Fibroblast of villous mesenchyme (primary cell): ENCODE measurements at places on chromosomes 6 and 20.

DNA sequence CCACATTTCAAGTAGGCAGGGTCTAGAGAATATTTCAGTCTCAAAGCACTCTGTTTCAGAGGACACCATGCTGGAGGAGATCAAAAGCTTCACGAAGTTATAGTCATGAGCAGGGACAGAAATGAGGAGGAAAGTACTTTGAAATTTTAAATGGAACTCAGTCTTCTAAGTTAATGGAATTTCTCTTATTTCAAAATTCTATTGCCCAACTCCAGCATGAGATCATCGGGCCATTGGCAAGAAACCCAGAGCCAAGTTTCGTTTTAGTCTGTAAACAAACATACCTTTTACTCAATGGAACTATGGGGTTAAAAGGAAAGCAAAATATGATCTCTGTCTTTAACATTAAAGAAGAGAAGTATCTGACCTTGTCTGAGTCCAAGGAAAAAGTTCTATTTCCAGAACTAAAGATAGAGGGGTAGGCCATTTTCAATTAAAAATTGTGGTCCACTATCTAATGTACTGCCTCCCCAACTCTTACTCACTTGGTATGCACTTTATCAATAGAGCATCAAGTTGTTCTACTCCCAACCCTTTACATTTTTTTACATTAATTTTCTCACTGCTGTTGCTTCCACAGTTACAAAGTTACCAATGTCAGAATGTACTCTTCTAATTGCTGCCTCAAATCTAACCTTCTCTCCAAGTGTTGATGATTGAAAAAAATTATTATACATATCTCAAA, 235.3 kb upstream of the NRSN1 start:
- peak; percentile 13 for DNase-seq

GRCh38 chr6:50602292-50602691, 111.0 kb upstream of the TFAP2D start:
- peak; percentile 24 for DNase-seq

DNA sequence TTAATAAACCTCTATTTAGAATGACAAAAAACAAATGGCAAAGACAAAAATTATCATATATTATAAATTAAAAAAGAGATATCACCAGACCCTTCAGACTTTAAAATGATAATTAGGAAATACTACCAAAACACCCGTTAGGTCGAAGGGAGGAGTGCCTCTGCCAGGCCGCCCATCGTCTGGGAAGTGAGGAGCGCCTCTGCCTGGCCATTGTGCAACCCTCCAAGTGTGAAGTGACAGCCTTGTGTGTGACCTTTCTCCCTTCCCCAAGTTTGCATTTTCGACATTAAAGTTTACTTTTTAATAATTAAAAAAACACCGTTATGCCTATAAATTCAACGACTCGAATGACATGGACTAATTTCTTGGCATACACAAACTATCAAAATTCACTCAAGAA, 64.5 kb upstream of the TASP1 start:
- no peak for DNase-seq

- peak; percentile 39 for DNase-seq
Measured at GRCh38 chr6:36769676-36770499, 69.4 kb downstream of the CPNE5 start.

GRCh38 chr6:46989398-46989797, 52.7 kb downstream of the ADGRF1 start:
- no peak for DNase-seq

GRCh38 chr6:135680964-135681913, 170.3 kb upstream of the PDE7B start:
- no peak for DNase-seq

DNA sequence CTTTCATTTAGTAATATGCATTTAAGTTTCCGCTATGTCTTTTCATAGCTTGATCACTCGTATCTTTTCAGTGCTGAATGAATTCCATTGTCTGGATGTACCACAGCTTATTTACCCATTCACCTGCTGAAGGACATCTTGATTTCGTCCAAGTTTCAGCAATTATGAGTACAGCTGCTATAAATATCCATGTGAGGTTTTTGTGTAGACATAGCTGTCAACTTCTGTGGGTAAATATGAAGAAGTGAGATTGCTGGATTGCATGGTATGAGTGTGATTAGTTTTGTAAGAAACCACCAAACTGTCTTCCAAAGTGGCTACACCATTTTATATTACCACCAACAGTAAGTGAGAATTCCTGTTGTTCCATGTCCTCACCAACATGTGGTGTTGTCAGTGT, 79.2 kb upstream of the STMND1 start:
- DNase-seq = no peak

- no peak for DNase-seq
Measured at GRCh38 chr6:36147294-36147693, 17.0 kb downstream of the MAPK13 start.

- no peak for DNase-seq
Measured at GRCh38 chr6:109686566-109687265, 4.3 kb downstream of the AK9 start.

DNA sequence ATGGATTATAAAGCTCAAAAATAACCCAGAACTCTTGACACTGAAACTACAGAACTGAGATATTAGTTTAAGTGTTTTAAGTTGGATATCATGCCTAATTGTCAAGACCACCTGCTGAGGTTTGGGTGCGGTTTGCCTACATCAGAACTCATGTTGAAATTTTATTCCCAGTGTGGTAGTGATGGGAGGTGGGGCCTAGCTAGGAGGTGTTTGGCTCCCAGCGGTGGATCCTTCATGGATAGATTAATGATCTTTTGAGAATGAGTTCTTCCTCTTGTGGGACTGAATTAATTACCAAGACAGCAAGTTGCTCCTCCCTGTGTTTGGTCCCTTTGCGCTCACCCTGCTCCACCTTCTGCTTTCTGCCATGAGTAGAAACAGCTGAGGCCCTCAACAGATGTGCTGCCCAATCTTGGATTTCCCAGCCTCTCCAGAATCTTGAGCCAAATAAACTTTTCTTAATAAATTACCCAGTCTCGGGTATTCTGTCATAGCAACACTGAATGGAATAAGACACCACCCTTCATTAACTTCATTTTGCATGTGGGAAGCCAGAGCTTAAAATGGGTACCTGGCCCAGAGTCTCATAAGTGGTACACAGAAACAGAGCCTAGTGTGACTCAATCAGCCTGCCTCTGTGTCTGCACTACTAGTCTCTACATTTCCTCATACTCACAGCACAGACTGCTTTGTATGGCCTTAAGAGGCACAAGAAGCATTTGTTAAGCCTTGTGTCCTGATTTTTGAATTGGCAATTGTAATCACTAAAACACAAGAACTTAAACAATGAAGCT, 158.4 kb downstream of the IBTK start:
- no peak for DNase-seq

- DNase-seq = no peak
Measured at GRCh38 chr6:54817834-54818233, 28.7 kb upstream of the FAM83B start.

- DNase-seq = no peak
Measured at GRCh38 chr6:89433252-89434149, 549 bp downstream of the ANKRD6 start.

- DNase-seq = no peak
Measured at GRCh38 chr20:37886851-37887297, 16.1 kb upstream of the VSTM2L start.

GRCh38 chr6:143614235-143614634, 63.5 kb upstream of the PHACTR2 start:
- no peak for DNase-seq

DNA sequence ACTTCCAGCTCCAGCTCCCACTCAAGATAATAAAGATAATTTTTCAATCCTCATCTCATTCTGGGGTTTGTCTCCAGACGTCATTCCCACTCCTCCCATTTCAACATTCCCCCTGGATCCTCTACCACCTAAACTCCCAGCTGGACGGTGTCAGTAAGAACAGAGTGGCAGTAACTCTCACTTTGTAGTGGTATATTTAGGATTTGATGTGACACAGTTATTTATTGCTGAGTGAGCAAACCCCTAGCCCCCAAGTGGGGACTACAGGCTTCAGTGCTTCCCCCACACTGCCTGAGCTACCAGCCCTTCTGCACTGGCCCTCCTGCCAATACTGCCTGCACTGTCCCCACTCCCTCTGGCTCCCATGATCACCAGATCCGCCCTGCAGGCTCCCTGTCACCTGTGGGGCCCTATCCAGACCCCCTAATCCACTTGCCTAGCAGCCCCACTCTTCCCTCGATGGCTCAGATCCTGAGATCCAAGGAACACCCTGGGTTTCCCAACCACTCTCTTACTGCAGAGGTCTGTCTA, 2.4 kb downstream of the C6orf47 start:
- no peak for DNase-seq

DNA sequence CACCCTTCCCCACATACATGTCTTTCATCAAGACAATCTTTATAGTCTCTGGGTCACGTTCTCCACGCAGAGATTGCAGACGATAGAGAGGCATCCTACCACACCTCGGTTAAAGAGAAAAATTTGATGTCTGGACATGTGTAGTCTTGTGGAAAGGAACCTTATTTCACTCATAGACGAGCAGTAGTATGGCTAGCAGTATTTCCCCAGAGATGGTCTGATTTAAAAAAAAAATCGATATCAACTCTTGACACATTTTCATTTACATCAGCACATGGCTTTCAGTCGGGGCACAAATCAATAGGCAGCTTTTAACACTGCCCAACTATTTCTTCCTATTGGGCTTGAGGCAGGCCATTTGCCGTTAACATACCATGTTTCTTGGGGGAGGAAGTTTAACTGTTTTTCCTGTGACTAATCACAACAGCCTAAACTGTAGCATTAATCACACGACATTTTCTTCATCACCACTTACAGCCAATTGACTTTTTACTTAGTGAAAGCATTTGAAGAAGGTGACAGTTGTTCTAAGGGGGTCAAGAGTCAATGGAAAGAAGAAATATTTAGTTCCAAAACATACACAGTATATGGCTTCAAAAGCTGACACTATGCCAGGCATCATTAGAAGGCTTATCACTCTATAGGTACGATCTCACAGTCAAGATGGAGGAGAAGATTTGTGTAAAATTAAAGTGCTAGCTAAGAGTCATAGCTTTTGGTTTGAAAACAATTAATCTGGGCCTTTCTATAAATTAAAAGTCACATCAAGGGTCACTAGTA, 129.5 kb upstream of the HDAC2 start:
- DNase-seq = peak; percentile 40

- no peak for DNase-seq
Measured at GRCh38 chr6:11232770-11233626, 530 bp upstream of the NEDD9 start.

DNA sequence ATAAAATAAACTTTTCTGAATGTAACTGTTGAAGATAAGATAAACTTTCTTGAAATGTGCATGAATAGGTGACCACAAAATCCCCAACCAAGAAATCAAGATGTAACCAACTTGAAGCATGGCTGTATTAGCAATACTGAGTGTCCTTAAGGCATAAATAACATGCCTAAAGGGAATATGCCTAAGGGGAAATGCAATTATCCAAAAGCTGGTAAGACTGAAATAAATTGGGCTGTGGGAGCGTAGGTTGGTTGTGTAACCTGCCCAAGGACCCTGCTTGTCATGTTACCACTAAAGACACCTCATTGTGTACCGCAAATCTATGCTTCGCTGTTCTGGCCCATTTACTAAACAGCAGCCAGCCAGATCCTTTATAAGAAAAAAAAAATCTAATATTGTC, 200.8 kb upstream of the PDE10A start:
- DNase-seq = no peak

GRCh38 chr6:148593813-148594170, 153.0 kb upstream of the UST start:
- DNase-seq = peak; percentile 66
